ENCODE measurements at places on chromosomes 1 and 21.

- no peak for DNase-seq
Observed at GRCh38 chr1:160671603-160672517, 25.0 kb upstream of the SLAMF1 start.

DNA sequence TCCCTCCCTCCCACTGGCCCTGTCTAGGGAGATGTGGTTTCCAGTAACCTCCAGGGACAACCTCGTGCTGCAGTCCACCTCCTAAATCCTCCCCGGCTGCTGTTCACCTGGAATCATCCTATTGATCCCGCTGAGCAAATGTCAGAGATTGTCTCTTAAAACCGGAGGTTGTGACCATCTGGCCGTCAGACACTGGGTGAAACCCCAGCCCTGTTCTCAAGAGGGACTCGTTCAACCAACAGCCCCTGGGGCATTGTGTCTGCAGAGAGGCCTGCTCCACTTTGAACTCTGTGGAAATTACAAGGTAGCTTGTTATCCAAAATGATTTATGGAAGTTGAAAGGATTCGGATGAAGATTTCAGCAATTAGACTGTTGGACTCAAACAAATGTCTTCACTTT, 498.0 kb downstream of the MATN1 start:
- no peak for DNase-seq

- DNase-seq: peak; percentile 67
Observed at GRCh38 chr1:29703596-29704370, 467.5 kb downstream of the PTPRU start.

DNA sequence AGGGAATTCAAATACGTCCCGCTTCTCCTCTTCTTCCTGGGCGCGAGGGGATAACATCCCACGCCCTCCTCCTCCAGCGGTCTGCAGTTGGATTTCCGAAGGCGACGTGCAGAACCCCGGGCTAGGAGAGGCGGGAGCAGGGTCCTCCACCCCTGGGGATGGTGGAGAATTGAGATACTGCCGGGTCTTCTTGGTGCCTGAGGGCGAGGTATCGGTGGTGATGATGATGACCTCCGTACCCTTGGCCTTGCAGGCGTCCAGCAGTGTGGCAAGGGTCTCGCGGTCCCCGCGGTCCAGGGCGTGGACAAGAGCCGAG, 3.2 kb upstream of the LIX1L start:
- no peak for DNase-seq

DNA sequence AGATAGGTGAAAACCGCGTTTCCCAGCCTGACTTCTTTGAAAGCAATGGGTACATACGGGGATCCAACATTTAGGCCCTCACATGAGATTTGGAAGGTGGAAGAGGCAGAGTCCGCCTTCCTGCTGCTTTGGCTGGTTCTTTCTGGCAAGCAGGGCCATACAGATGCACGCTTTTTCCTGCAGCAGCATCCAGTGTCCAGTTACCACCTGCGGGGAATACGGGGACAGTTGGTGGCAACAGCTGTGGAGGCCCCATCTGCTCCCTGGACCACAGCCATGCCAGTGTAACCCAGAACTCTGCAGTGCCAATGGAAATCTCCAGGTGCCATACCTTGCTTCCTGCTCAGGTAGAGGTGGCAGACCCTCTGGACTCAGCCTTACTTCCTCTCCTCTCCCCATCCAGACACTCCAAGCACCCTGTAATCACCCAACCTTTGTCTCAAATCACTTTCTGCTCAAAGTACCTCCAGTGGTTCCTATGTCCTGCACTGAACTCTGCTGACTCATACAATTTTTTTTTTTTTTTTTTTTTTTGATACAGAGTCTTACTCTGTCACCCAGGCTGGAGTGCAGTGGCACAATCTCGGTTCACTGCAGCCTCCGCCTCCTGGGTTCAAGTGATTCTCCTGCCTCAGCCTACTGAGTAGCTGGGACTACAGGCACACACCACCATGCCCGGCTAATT, 68.3 kb downstream of the SLC16A1 start:
- DNase-seq: no peak

DNA sequence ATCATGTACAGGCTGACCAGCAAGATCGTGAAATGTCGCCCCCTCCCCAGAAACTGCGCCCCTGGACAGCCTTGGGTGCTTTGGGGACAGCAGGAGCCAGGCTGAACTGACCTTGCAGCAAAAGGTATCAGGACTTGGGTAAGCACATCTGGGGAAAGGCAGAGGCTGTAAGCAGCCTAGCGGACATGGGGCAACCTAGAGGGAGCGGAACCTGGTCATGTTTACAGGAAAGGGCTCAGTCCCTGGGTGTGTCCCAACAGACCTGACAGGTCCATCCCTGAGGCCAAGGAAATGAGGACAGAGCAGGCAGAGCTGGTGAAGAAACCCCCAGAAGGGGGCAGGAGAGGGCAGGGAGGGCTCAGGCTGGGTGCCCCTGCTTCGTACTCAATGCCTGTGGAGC, 3.1 kb upstream of the S100A8 start:
- DNase-seq: no peak

DNA sequence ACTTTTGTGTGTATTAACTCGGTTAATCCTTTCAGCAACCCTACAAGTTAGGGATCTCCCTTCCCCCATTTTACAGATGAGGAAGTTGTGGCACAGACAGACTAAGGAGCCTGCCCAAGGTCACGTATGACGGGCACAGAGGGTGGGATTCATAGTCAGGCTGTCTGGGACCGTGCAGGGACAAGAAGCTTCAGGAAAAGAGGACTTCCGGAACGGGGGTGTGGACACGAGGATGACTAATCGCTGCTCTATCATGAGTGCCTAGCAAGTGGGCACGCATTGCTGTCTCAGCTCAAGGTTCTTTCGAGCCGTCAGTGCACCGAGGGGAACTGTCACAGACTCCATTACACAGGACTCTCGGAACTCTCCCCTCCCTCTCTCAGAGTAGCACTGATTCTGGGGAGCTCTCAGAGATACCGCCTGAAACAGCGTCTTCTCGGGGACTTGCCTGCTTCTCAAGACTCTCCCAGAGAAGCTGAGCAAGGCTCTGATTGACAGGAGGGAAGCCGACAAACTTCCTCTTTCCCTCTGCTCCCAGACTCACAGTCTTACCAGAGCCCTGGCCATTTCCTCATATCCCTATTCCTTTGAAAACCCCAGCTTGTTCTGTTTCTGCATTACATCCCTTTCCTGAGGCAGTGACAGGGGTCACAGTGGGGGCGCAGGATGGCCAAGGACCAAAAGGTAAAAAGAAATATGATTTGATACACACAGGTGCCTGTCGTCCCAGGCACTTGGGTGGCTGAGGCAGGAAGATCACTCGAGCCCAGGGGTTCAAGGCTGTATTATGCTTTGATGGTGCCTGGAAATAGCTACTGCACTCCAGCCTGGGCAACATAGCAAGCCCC, 14.4 kb downstream of the FHAD1 start:
- DNase-seq: peak; percentile 22

- DNase-seq: no peak
Observed at GRCh38 chr1:244100276-244100675, 49.2 kb downstream of the ZBTB18 start.

DNA sequence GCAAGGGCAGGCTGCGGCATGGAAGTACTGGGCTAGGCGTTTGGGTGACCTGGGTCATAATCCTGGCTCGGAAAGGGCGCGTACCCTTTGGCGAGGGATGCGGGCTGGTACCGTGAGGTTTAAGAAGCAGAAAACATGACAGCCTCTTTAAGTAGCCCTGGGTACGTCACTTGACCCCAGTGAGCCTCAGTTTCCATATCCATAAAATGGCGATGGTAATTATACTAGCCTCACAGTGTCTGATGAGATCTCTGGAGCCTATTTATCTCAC, 700 bp downstream of the PIGV start:
- no peak for DNase-seq

DNA sequence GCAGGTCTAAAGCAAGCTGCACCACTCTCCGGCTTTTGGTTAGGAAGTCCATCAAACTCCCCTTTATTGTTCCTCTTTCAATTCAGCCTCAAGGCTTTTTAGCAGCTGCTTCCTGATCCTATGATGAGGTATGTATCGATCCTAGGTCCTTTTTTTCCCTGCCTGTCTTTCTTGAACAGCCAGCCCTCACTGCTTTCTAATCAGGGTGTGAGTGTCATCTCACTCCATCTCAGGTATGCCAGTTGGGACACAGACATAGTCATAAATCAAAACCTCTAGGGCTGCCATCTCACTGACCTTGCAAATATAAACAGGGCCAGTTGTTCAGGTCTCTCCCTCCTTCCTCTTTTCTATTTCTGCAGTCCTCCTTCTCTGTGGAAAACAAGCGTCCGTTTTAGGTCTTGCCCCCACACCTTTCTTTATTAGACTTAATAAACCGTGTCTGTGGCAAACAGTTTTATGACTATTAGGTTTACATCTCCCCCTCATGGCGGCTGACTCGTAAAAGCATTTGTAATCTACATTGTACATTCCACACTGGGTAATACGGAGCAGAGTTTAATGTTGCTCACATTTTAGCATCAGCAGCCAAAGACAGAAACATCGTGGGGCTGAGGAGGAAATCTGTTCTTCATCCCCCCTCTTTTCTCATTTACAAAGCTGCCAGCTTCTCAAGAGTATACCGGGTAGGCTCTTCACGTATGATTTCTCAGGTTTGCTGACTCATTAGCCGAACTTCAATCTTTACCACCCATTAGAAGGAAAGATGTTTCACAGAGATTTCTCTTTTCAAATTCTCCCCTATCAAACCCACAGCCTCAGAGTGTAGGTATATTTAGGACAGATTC, 11.6 kb downstream of the STYXL2 start:
- DNase-seq: no peak

DNA sequence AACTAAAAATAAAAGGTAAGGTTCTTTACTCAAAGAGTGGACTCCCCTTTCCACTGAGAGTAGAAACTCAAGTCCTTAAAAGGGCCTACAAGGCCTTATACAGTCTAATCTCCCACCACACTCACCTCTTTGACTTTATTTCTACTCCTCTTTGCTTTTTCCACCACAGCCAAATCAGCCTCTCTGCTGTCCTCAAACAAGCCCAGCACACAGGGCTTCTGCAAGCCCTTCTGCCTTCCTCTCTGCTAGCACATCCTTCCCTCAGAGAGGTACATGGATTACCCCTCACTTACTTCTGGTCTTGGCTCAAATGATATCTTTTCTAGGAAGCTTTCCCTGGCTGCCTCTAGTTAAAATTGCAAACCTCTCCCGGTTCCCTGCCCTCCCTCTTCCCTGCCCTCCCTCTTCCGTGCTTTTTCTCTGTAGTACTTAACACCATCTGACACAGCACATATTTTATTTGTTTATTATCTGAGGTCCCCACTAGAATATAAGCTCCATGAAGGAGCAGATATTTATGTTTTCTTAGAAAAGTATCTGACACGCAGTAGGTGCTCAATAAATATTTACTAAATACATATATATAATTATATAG, 1.7 kb downstream of the LYST start:
- peak; percentile 2 for DNase-seq

GRCh38 chr1:35706846-35707600, 11.7 kb downstream of the C1orf216 start:
- DNase-seq: no peak

DNA sequence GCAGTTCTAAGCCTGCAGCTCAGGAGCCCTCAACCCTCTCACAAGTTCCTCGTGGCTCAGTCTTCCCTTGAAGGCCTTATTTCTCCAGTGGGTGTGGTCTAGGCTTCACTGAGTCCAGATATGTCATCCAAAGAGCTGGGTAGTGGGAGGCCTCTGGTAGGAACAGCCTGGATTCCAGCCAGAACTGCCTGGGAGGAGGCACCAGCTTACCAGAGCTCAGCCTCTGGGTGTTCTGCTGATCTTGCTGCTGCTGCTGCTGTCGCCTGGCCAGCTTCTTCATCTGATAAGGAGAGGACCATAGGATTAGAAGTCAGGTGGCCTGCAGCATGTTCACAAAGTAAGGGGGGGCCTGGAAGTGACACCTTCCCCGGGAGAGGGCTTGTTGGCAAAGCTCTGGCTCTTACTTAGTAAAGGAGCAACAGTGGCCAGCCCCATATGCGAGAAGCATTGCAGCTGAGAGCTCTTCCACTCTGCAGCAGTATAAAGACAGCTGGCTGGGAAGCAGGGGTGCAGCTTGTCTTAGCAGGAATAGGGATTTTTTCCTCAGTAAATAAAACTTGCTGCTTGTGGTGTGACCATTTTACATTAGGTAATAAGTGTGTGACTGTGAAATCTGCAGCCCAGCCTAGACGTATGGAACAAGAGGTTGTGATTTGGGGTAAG, 148.5 kb downstream of the LMX1A start:
- no peak for DNase-seq

DNA sequence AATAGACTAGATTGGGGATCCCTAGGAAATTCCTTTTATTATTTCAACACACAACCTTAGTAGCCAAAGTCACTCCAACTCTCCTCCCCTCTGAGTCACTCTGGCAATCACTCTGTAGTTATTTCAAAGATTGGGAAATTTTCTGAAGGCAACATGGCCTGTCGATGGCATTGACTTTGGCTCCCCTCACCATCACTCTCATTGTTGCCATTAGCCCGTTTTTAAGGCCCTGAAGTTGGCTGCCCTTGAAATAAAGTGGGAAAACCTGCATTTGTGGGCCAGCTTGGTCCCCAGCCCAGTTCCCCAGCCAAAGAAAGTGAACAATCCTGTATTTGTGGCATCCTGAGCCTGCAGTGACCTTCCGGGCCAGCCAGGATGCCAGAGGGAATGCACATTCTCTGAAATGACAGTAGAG, 52.5 kb downstream of the CDC7 start:
- peak; percentile 83 for DNase-seq

DNA sequence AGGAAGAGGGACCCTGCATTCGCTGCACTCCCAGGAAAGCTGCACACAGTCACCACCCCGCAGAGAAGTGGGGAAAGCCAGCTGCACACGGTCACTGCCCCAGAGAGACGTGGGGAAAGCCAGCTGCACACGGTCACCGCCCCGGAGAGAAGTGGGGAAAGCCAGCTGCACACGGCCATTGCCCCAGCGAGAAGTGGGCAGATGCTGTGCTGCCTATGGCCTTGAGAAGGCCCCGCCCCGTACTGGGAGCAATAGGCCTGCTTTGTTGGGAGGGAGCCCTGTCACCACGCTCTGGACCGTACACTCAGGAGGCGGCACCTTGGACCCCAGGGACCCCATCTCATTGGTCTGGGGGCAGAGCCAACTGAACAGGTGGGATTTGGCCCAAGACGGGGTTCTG, 4.3 kb upstream of the GPR153 start:
- DNase-seq: no peak

DNA sequence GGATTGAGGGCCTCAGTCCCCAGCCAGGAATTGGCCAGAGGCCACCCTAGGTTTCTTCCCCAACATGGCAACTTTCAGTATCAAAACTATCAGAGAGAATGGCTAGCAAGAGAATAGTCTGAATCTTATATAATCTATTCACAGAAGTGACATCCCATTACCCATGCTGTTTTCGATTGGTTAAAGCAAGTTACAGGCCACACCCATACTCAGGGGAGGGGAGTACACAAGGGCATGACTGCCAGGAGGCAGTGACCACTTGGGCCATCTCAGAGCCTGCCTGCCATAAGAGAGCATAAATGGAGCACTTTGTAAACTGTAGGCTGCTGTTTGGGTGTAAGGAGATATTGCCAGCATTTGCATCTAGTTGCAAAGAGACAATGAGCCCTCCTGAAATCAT, 65.4 kb downstream of the FAM163A start:
- DNase-seq: no peak

GRCh38 chr21:32393677-32394001, 827 bp upstream of the URB1 start:
- no peak for DNase-seq

GRCh38 chr1:25954282-25954938, 43.5 kb downstream of the PAFAH2 start:
- peak; percentile 25 for DNase-seq

Data from cardiac fibroblast (primary cell).